ENCODE measurements at places on chromosomes 2 and 18.

GRCh38 chr2:185833864-185834263 lies 95.3 kb downstream of the FSIP2 start:
- no peak for DNase-seq

DNA sequence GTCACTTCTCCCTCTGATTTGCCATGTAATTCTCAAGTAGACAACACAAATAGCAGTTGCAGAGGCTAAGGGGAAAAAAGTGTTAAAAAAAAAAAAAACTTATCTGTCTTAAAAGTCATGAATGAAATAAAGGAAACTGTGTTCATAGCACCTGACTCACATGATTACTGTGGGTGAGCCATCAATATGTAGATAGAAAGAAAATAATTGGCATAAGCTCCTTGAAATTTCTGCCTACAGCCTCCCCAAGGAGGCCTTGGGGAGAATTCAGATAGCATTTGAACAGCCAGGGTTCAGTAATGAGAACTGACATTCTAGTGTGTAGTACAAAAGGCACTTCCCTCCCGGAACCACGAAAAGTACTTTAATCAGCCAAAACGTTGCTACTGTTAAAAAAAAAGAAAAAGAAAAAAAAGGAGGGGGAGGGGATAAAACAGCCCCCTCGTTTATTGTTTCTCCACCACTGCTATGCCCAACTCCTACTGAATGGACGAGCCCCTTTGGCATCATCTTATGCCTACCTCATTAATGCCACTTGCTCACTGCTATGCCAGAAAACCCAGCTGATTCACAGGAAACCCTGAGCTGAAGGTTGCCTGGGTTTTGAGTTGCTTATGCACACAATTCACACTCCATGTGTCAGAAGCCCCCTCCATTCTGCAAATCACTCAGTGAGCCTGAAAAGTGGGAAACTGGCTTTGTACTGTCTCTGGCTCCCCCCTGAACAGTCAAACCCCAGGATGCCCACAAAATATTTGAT lies 65.5 kb upstream of the KLF7 start:
- DNase-seq = peak; percentile 31

- DNase-seq = no peak
These were observed 1.4 kb upstream of the KIF3C start for GRCh38 chr2:25983735-25984134.

- peak; percentile 82 for DNase-seq
These were observed 4.0 kb downstream of the TMEM17 start for GRCh38 chr2:62501794-62502500.

GRCh38 chr2:26969077-26969844 lies 1.2 kb upstream of the MAPRE3 start:
- DNase-seq = no peak
